Adipocyte (in vitro differentiated cells): ENCODE measurements at places on chromosomes 2 and 18.

DNA sequence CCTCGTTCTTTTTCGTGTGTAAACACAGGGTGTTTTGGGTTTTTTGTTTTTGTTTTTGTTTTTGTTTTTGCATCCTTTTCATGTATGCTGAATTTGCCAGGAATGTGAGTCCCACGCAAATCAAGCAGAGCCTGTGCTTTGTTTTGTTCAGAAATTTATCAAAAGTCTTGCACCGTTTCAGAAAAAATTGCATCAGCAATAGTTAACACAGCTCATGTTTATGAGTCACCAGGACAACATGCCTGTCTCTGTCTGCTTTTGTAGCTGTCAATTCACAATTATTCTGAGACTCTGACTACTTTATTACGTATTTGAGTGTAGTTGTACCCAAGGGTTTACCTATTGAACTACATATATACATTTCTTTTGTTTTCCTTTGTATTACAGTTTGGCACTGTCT is 38.3 kb downstream of the MRPL44 start:
- DNase-seq, result peak; percentile 54

DNA sequence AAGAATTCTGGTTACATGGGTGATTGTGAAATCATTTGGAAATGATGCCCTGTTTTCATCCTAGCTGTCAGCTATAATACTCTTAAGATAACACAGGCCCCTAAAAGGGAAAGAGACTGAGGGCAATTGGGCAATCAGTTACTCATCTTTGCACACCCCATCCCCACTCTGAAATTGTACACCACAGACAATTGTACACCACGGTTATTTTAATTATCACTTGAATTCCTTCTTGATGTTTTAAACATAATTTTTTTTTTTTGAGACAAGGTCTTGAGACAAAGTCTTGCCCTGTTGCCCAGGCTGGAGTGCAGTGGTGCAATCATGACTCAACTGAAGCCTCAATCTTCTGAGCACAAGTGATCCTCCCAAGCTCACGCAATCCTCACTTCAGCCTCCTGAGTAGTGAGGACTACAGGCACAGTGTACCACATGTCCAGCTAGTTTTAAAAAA is 862.4 kb upstream of the ACVR2A start:
- DNase-seq, result peak; percentile 83

DNA sequence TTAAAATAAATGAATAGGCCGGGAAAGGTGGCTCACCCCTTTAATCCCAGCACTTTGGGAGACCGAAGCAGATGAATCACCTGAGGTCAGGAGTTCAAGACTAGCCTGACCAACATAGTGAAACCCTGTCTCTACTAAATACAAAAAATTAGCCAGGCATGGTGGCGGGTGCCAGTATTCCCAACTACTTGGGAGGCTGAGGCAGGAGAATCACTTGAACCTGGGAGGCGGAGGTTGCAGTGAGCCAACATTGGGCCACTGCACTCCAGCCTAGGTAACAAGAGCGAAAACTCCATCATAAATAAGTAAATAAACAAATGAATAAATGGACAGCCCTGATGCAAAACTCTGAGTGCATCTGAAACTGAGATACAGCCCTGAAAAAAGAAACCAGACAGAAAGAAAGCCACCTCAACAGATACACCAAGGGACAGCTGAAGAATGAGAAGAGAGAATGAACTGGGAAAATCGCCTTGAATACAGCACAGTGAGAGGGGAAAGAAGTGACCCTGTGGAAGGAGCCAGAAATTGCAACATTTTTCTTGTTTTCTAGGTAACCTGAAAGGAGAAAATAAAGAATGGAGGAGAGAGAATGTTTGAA is 64.4 kb downstream of the TRABD2A start:
- no peak for DNase-seq

GRCh38 chr18:75314117-75314516 is 103.5 kb downstream of the TSHZ1 start:
- DNase-seq, result no peak

GRCh38 chr2:15152382-15152781 is 408.8 kb downstream of the NBAS start:
- DNase-seq, result no peak

GRCh38 chr2:151771599-151772358 is 37.5 kb upstream of the NEB start:
- DNase-seq, result no peak

DNA sequence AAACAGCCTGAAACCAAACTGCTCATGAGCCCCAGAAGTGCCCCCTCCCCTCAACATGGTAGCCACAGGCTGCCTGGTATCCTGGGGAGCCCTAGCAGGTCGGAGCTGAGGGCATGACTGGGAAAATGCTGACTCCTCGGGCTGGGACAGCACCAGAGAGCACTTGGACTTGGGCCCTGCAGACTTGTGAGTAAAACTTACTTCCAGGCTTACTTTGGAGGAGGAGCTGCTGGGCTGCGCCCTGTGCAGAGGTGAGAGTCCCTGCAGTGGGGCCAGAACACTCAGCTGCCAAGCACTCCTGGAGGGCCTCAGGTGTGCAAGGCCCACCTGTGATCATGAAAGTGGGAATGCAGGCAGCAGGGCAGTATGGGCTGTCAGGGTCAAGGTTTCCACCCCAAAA is 119.4 kb downstream of the SEPTIN10 start:
- DNase-seq, result no peak

DNA sequence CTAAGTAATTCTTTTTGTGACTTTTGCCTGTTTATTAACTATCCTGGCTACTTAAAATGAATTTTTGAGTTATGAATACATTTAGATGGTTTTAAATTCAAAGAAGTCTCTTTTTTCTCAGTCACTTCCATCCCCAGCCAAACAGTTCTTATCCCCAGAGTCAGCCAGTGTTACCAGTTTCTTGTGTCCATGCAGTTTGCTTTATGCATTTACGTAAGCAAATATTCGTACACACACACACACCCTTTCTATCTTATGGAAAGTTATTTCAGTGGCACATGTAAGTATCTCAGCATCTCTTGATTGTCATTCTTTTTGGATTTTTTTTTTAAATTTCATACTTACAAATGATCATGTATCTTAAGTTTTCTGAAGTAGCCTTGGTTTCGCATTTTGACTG is 113.2 kb downstream of the NEDD4L start:
- DNase-seq, result no peak

GRCh38 chr2:19893520-19894133 is 8.2 kb downstream of the TTC32 start:
- no peak for DNase-seq

GRCh38 chr18:30999887-31000628 is 42.5 kb downstream of the DSC3 start:
- DNase-seq, result no peak

GRCh38 chr2:237306787-237307170 is 107.2 kb downstream of the COL6A3 start:
- DNase-seq, result no peak

DNA sequence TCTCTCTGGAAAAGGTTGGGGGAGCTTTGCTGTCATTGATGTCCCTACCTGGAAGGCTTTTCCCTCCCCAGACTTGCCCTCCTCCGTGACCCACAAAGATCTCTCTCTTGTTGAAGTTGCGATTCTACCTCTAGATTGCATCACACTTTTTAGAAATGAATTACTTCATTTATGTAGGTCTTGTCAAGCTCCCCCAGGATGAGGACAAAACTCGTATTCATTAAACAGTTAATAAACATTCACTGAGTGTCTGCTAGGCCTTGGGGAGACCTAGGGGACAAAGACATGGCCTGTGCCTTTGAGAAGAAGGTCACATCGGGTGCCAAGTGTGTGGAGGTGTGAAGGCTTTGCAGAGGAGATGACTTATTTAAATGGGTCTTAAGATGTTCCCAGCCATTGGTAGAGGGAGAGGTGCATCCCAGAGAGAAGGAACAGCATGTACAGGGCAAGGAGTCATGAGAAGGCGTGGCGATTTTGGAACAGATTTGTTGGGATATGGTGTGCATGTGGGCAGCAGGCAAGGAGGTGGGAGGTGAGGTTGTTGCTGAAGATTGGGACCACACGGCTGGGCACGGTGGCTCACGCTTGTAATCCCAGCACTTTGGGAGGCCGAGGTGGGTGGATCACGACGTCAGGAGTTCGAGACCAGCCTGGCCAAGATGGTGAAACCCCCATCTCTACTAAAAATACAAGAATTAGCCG is 9.8 kb upstream of the YWHAQ start:
- DNase-seq, result no peak

DNA sequence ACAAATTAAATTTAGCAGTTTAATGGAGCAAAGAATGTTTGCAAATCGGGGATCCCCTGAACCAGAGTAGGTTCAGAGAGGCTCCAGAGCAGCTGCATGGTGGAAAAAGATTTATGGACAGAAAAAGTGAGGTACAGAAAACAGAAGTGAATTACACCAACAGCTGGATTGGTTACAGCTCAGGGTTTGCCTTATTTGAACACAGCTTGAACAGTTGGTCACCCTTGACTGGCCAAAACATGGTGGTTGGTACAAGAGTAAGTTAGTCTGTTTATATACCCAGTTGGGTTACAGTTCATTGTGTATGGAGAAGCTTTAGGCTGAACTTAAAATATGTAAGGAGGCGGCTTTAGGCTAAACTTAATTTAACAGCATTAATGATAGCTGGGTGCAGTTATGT is 5.4 kb upstream of the CDCA7 start:
- DNase-seq, result no peak

DNA sequence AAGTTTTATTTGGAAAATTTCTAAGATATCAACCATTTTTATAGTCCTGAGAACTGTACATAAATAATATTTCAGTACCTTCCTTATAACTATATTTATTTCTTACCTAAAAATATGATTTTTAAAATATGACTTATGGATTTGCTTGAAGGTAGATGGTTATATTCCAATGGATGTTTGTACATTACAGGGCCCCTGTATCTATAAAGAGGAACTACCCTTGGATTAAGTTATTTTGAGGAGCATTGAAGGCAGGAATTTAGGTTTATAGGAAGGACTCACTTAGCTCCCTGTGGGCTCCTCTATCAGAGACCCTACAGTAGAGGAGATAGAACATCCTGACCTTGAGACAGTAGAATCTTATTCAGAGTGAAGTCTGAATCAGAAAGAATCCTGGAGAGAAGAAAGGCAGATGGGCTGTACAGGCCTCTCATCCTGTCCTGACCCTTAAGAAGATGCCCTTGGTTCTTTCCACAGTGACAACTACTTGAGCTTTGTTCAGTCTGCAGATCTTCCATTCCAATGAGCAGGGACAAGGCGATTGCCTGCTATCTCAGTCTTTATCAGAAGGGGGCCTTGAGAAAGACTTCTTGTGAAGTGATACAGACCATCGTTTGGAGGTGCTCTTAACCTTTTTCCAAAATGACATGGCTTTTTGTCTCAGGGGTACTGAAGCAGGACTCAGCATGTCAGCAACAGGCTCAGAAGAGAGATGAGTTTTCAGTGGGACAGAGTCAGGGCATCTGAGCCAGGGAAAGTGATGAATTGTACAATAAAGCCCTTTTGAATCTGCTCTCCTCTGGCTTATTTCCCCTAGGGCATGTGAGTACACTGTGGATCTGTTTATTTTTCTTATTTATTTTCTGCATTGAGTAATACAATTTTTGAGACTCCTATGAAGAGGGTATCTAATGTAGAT is 20.9 kb downstream of the OXER1 start:
- peak; percentile 43 for DNase-seq

GRCh38 chr18:47987388-47987699 is 56.9 kb upstream of the SMAD2 start:
- peak; percentile 54 for DNase-seq

- DNase-seq, result no peak
These were observed 218.5 kb downstream of the LDLRAD4 start for GRCh38 chr18:13437034-13437433.
